ENCODE measurements at places on chromosomes 2 and 18.

DNA sequence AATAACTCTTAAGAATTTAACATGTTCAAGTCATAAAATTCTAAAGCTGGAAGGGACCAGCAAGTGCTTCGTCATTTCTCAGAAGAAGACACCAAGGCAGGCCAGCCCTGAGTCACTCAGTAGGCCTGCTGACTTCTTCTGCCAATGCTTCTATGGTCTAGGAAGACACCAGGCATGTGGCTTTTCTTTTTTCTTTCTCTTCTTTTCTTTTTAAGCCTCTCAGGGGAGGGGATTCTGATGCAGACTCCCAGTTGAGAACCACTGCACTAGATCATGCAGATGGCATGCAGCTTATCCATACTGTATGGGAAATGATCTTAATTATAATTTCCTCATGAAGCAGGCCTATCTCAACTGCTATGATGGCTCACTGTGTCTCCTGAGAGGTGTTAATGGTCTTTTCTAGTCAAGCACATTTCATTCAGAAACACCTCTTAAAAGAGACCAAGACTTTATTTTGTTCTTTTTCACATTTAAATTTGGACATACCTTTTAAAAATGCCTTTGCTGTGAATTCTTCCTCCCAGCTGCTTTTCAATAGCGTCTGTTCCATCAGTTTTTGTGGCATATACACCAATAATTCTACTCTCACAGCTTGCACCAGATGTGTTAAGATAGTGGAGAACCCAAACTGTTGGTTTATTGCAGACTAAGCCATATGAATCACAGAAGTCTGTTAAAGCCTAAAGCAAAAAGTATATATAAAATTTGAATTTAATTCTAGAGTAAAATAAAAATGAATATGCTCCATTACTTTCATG lies 11.3 kb downstream of the KCTD18 start:
- DNase-seq = no peak

DNA sequence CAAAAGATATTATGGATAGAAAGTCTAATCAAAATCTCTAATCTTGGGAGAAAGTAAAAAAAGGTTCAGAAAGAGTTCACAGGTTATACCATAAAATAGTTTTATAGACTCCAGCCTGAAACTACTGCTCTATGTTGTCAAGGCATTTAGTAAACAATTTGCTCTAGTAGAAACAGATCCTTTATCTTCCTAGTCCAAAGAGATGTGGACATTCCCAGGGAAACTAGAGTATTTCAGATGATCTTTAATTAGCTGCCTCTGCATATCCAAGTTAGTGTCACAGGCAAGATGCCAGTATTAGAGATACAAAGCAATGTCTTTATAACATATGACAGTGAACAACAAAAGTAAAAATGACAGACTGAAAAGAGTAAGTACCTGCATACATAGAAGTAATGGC lies 708.6 kb downstream of the CCDC85A start:
- no peak for DNase-seq

DNA sequence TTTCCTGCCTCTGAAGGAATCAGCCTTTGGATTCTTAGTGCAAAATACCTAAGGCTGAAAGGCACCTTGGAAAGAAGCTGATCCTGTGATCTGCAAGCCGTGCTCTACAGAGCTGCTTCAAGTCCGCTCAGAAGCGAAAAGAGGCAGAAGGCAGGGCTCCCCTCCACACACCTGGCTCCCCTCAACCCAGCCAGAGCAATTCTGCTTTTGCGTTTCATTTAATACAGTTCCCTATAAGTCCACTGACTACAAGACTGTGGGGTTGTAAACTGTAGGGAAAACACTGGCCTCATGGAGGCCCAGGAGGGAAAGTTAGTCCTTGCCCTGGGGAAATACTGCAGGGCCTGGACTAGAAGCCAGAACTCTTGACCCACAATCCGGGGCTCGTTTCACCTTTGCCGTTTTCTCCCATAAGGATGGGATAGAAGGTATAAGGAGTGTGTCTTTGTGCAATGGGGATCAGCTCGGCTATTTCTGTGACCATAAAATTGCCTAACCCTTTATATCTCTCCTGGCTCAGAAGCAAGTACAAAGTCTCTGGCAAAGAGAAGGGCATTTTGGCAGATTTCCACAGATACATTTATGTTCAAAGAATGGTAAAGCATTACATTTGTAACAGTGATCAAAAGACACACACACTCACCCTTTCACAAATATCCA lies 95.8 kb upstream of the TEX51 start:
- no peak for DNase-seq

DNA sequence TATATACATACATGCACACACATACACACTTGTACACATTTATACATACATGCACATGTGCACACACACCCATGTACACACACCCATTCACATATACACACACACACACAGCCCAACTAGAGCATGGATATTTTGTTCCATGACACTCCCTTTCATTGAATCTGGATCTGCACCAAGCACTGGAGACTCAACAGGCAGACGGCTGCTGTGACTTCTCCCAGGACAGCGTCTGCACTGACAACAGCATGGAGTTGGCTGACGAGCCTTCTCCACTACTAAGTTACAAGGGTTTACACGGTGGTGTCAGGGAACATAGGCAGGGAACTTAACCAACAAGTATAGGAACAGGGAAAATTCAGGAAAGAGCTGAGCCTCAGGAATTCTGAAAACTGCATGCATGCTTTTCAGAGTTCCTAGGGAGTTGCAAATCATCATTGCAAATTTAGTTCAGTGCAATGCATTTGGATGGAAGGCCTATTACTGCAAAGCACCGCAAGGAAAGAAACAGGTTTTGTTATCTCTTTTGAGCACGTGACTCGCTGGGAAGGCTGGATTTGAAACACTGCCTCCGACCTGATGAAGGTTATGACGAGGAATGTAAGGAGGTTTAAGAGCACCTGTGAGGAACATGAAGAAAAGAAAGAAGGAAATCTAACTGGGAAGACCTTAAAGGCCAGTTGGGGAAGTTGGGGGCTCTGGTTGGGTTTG lies 35.9 kb downstream of the TMEM18 start:
- no peak for DNase-seq

GRCh38 chr18:48790226-48790863 lies 160.4 kb downstream of the SMAD7 start:
- no peak for DNase-seq

- peak; percentile 18 for DNase-seq
These were observed 857 bp upstream of the INHBB start for GRCh38 chr2:120344976-120345581.

GRCh38 chr2:23718931-23719700 lies 207.8 kb downstream of the ATAD2B start:
- no peak for DNase-seq

- no peak for DNase-seq
These were observed 1207.3 kb upstream of the FAM98A start for GRCh38 chr2:34806396-34806795.

DNA sequence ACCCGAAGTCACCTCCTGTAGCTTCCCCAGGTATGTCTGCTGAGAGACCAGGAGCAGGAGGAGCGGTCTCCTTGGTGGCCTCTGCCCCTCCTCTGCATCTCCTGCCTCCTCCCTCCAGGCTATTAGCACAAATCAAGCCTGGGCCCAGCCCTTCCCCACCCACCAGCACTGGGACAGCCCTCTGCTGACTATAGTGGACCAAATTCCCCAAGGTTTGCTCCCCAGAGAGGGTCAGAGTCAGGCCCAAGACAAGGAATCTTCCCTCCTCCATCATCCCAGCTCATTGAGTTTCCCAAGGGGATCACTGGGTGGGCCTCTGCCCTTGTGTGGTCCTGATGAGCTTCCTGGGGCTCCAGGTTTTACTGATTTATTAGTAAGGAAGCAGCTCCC lies 62.1 kb downstream of the EMILIN2 start:
- DNase-seq = no peak

All from CD4-positive, alpha-beta memory T cell (primary cell).